ENCODE measurements at places on chromosomes 11 and 22.

DNA sequence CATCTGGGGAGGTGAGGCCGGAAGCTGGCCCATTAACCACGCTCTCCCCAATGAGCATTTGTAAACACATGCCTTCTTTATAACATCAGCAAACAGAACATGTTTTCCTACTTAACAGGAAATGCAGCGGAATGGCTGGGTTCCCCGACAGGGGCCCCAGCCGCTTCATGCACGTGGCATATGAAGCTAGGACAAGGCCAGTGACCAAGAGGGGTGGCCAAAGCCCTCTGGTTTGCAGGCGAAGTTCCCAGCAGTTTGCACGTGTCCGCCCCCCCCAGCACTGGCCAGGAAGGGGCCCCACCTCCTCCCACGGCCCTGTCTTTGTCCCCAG, 38.7 kb upstream of the LINC01488 start:
- DNase-seq, result peak; percentile 90

GRCh38 chr11:128179512-128179911, 407.8 kb downstream of the ETS1 start:
- DNase-seq, result peak; percentile 67

DNA sequence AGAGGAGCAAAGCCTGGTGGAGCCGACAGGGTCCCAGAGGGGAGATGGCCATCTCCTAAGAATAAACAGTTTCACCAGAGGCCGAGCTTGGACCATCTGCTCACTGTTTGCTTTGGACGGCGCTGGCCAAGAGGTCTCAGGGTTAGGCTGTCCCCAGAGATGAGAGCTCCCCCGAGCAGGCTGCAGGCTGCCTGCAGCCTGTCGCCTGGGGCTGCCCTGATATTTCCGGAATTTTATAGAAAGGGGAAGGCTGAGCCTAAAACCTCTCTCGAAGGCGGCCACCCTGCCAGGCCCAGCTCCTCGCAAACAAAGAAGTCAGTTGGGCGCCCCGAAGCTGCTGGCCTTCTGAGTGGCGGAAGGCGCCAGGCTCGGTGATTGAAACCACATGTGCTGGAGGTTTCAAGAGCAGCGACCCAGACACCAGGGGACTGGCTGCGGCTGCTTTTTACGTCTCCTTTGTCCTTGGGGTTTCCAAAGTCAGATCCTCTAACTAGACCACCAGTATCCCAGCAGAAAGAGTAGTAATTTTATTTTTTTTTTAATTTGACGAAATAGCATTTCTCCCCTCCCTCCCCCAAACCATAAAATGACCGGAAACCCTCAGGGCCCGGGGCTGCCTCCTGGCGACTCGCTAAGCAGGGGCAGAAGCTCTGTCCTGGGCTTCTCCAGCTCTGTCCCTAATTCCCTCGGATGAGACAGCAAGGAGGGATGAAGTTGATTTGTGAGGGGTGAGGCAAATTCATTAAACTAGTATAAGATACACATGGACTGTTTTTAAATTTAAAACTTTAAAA, 57.4 kb downstream of the CLMP start:
- peak; percentile 98 for DNase-seq

DNA sequence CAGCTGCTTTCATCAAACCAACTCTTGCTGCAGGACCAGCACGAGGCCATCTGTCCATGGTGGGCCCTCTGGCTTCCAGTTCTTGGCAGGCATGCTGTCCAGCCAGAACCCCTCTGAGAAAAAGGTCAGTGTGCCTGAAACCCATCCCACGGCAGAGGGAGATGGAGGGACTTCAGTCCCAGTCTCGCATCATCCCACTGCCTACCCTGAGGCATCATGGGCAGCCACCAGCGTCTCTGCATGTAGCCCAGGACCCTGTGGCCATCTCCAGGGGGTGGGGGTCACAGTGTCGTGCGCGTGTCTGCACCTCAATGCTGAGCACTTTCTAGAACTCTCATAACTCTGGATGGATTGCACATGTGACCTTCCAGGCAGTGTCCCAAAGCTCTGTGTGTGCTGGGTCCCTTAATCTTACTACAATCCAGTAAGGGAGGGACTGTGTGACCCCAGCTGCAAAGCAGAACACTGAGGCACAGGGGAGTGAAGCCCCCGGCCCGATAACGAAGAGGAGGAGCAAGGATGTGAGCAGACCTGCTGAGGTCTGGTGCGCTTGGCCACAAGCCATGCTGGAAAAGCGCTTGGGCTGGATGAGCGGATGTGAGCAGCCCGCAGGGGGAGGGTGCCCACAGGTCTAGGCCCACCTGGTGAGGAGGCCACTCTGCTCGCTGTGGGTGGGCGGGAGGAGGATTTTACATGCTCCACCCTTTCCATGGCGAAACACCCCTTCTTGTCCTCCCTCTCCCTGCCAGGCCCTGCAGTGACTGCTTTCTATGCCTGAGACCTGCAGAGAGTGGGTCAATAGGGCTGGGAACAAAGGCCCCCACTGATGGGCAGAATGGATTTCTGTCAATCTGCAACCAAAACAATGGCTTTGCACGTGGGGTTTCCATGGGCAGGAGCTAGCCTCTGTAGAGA, 1401.0 kb downstream of the BRD1 start:
- DNase-seq, result no peak

DNA sequence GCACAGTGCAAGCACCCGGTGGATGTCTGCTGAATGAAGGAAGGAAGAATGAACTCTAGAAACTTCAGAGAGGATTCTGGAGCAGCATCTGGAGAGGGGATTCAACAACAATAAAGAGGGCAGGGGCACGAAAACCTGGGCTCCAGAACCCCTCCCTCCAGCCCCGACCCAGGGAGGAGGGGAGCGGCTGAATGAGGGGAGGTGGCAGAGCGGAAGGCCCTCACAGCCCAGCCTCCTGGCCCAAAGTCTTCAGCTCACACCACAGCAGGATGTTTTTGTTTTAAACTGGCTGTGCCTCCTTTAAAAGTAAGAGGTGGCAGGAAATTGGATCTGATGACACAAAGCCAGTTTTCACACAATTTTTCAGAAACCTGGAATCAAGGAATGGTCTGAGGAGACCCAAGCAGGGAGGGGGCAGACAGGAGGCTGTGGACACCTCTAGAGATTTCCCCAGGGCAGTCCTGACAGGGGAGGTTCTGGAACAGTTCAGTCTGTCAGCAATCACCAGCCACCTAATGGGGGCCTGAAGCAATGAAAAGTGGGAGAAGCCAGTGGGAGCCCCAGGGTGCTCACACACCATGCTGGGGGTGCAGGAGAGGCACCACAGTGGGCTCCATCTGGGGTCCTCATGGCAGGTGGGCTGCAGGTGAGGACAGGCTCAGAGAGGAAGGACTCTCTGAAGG, 44.4 kb upstream of the TCF20 start:
- DNase-seq, result no peak

GRCh38 chr11:123206791-123207434, 11.9 kb upstream of the CLMP start:
- DNase-seq, result no peak

- DNase-seq, result no peak
Measured at GRCh38 chr11:76313271-76313670, 67.7 kb downstream of the THAP12 start.

All from RPMI7951 (cell line).